NCI-H2171 treated with DMSO at 0.1 percent for 48 hours (cell line): ENCODE measurements at places on chromosomes 13 and 19.

GRCh38 chr13:21583478-21583877 is 20.5 kb downstream of the MICU2 start:
- DNase-seq, result no peak

DNA sequence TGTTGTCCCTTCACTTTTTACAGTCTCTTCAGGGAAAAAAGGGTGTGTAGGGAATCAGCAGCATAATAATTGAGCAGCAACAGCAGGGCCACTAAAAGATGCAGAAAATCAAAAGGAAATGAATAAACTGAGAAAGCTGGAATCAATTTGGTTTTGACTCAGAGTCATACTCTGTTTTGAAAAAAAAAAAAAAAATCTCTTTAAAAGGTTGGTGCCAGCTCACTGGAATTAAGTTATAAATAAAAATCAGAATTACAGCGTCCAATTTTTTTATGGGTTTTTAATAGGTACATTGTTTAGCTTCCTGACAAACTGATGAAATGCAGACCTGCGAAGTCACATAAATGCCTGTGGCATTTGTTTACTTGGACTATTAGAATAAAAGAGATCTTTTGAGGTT is 231.9 kb downstream of the COG6 start:
- no peak for DNase-seq

GRCh38 chr13:108897955-108898354 is 268.5 kb downstream of the MYO16 start:
- DNase-seq, result no peak

GRCh38 chr19:4267101-4267900 is 11.8 kb upstream of the SHD start:
- peak; percentile 74 for DNase-seq

DNA sequence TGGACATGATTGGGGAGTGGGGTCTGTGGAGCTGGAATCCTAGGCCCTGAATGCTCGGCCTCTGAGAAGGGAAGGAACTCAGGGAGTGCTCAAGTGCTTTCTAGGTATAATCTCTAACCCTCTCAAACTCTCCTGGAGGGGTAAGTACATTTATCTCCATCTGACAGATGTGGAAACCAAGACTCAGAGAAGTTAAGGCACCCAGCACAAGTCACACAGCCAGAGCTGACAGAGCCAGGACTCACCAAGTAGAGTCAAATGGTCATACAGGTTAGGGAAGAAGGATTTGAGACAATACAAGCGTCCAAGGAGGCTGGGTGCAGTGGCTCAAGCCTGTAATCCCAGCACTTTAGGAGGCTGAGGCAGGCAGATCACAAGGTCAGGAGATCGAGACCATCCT is 12.9 kb upstream of the LYPD3 start:
- no peak for DNase-seq

DNA sequence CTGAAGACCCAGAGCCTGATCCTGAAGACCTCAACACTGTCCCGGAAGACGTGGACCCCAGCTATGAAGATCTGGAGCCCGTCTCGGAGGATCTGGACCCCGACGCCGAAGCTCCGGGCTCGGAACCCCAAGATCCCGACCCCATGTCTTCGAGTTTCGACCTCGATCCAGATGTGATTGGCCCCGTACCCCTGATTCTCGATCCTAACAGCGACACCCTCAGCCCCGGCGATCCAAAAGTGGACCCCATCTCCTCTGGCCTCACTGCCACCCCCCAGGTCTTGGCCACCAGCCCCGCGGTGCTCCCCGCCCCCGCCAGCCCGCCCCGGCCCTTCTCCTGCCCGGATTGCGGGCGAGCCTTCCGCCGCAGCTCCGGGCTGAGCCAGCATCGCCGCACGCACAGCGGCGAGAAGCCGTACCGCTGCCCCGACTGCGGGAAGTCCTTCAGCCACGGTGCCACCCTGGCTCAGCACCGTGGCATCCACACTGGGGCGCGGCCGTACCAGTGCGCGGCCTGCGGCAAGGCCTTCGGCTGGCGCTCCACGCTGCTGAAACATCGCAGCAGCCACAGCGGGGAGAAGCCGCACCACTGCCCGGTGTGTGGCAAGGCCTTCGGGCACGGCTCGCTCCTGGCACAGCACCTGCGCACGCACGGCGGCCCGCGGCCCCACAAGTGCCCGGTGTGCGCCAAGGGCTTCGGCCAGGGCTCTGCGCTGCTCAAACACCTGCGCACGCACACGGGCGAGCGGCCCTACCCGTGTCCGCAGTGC is 2.9 kb upstream of the MCOLN1 start:
- no peak for DNase-seq

GRCh38 chr19:5125797-5126497 is 157.0 kb downstream of the KDM4B start:
- no peak for DNase-seq

DNA sequence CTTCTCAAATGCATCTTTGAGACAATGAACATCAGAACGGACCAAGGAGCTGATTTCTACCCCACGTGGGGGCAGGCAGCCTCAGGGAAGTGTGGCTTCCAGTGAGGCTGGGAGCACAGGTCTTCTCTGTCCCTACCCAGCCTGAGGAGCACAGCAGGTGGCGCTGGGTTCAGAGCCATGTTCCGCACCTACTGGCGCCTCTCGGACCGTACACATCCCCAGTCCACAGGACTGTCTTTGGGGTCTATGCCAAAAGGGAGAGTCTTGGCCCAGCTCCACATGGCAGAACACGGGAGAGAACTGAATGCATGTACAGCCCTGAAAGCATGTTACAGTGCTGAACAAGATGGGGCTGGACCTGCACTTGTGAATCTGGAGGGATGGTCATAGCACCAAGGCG is 22.6 kb downstream of the SUGP1 start:
- no peak for DNase-seq

DNA sequence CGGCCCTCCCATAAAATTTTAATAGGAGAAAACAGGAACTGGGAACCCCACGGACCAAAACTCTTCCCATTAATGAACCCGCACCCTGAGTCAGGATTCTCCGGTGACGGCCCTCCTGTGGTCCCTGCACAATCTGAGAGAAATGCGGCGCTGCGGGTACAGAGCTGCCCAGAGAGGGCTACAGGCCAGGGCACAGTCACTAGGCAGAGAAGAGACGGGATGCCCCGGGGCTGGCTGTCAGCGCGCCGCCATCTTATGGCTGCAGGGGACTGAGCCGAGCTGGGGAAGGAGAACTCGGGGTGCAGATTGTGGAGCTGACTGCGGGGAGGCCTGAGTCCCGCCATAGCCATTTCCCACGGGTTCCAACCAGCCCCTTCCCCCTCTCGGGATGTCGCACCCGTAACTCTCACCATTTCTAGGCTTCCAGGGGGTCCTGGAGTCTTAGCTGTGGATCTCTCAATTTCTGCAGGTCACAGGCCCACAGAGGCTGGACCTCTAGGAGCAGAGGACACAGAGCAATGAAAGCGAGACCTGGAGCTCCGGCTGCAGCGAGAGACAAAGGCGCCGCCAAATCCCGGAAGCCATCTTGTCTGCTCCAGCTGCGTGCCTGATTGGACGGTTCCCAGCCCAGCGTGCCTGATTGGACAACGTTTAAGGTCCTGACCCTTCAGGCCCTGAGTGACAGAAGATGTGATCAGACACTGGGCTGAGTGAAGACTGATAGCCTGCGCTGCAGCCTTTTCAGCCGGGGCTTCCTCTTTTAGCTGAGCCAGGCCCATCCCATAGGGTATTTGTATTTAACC is at the start of gene ZNF675:
Gene ZNF675, minus strand, starts transcription at position 592 of the 803 bp plus-strand sequence. Its CDS starts 179 bp downstream, at position 413.
- DNase-seq, result peak; percentile 92

DNA sequence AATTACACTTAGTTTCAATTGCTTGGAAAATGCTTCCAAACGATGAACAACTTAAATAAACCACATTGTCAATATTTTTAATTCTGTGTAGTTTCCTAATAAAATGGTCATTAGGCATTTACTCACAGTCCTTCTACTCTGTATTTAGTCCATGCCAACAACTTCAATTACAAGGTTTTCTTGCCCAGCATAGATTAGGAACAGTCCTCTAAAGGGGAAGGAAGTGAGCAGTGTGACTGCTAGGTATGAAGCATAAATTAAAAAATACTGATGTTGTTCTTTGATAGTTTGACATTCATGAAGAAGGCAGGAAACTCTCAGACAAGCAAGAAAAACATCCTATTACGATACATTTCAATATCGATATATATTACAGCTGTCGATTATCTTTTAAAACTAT is 716.0 kb upstream of the PCDH9 start:
- DNase-seq, result no peak

GRCh38 chr13:80883545-80883944 is 542.6 kb upstream of the SPRY2 start:
- no peak for DNase-seq

GRCh38 chr19:2475018-2475701 is 767 bp upstream of the GADD45B start:
- DNase-seq, result peak; percentile 32

DNA sequence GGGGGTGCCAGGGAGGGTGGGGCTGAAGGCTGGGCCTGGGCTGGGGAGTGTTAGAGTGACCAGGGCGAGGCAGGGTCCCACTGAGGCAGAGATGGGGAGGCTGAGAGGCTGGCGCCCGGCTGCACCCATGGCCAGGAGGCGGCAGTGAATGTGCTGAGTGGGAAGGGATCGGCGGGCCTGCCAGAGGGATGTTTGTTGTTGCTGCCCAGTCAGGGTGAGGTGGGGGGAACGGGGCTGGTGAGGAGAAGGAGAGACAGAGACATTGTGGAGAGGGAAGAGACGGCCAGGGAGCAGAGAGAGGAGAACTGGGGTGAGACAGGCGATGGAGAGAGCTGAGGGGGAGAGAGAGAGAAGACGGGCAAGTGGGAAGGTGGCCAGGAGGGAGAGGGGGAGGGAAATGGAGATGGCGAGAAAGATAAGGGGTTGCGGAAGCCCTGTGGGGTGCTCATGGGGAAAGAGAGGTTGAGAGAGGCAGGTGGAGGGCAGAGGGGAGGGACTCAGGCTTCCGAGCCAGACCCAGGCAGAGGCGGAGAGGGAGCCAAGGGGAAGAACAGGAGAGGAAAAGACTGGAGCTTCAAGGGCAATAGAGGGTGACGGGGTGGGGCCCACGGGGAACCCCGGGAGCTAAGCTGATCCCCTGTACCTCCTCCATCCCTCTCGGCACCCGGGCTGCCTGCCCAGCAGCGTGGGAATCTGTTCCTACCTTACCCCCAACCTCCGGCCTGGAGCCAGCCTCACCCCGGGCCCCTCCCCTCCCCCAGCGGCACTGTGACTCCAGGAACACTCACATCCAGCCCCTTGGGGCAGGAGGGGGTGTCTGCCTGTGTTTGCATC is 690 bp upstream of the B3GNT8 start:
- peak; percentile 84 for DNase-seq

DNA sequence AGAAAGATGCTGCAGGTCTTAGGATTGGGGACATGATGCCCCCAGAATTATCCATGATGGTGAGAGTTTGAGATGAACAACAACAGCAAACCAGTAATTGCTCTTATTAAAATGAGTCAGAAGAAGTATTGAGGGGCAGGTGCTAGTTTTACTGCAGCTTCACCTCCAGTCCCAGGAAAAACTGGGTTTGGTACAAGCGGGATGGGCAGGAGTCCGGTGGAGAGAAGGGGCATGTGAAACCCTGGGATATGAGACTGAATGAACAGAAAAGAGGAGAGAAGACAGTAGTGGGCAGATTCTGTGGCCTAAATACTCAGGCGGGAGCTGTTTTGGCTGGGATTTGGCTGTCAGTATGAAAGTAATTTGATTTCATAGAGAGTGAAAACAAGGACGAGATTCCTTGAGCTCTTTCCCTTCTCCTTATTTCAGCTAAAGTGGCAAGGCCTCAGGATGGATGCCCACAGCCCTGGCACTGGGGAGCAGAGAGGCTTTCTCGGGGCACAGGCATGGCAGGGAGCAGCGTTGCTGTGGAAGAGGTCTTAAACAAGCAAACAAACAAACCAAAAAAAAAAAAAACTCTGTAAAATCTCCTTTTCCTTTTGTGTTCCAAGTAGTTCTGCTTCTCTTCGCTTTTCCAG is 30.7 kb downstream of the NFIX start:
- DNase-seq, result no peak

DNA sequence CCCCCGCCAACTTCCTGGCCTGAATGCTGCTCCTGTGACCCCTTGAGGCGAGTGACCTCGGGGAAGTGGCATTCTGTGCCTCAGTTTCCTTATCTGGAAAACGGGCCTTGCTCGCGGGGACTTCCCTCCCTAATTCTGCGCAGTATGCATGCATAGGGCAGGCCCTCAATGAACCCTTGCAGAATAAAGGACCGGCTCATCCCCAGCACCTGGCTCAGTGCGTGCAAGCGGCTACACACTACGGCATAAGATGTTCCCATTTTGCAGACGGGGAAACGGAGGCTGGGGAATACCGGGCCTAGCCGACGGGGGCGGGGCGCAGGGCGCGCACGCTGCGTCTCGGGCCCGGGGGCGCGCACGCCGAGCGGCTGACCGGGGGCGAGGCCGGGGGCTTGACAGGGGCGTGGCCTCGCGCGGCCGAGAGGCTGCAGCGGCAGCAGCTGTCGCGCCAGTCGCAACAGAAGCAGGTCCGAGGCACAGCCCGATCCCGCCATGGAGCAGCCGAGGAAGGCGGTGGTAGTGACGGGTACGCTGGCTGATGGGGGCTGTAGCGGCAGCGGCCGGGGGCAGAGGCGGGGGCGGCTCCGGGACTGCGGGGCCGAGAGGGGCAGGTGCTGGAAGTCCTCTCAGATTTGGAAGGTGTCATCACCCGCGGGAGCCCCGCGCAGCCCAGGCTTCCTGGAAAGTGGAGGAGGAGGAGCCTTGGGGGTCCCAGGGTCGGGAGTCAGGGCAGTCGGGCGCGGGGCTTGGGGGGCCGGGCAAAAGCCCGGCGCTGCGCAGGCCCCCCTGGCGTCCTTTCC is at the start of gene PGPEP1:
Gene PGPEP1, plus strand, starts transcription at position 409 of the 800 bp plus-strand sequence. Its CDS starts 84 bp downstream, at position 493.
- DNase-seq, result peak; percentile 11

DNA sequence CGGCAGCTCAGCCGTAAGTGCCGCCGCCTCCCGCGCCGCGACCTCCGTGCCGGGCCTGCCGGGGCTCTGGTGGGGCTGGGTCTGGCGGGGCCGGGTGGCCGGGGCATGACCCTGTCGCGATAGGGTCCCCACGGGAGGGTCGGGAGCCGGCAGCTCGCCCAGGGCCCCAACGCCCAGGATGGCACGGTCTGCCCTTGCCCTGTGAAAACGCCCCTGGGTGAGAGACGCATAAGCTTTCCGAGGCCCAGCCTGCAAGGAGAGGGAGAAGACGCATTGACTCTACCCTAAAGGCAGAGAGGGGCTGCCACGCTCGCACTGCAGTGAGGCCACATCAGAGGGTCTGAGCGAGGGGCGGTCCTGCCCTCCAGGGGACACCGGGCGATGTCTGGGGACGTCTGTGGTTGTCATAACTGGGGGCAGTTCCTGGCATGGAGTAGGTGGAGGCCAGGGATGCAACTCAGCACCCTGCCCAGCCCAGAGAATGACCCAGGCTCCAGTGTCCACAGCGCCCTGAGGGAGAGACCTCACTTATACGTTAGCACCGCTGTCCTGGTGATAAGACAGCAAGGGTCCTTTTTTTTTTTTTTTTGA is 539 bp downstream of the ZNF554 start:
- peak; percentile 16 for DNase-seq

DNA sequence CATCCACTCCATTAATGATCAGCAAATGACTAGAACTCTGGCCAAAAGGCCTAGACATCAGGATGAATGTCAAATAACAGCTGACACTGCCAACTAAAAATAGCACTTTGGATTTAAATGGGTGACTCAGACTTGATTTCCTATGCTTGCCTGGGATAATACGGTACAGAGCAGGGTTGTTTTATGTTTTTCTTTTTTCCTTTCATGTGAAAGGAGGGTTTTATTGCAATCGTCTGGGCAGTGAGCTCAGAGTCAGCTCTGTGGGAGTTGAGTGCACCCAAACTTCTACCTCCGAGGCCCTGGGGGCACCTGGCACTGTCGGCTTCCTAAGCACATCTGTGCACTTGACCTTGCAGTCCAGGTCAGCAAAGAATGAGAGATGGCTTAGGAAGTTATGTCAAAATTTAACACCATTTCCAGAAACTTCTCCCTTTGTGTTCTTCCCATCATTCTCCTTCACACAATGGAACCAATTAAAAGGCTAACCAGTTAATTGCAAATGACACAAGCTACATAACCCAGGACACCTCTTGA is 134.1 kb downstream of the LACC1 start:
- no peak for DNase-seq
